NCI-H446 (cell line): ENCODE measurements at places on chromosomes 3 and 15.

GRCh38 chr15:25869701-25870100 is 6.6 kb upstream of the ATP10A start:
- DNase-seq, result no peak

DNA sequence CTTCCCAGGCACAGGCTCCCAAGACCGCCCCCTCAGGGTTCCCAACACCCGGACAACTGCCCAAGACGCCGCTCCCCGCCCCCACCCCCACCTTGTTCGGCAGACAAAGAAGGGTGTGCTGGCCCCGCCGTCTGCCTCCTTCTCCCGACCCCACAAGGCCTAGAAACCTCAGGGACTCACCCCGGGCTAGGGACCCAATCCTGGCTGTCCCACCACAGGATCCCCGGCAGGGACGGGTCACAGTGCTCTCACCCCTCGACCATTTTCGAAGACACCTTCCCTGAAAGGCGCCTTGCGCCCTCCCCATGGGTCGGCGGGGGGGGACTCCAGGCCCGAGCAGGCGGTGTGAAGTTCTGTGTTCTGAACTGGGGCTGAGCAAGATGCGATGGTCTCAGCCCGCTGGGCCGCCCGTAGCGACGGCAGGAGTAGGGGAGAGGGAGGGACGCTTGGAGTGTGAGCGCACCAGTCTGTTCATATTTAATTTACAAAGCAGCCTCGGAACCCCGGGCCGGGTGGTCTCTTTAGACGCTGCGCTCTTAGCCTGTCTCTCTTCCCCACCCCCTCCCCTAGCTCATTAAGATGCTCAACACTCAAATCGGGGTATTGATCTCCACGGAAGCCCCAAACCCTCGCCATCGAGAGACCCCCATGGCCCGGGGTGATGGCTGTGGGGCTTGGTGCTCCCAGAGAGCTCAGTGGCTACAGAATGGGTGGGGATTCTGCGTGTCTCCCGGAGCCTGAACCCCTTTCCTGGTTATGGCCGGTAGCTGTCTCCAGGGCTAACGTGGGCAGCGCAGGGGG is 1.4 kb upstream of the ISLR2 start:
- DNase-seq, result no peak

DNA sequence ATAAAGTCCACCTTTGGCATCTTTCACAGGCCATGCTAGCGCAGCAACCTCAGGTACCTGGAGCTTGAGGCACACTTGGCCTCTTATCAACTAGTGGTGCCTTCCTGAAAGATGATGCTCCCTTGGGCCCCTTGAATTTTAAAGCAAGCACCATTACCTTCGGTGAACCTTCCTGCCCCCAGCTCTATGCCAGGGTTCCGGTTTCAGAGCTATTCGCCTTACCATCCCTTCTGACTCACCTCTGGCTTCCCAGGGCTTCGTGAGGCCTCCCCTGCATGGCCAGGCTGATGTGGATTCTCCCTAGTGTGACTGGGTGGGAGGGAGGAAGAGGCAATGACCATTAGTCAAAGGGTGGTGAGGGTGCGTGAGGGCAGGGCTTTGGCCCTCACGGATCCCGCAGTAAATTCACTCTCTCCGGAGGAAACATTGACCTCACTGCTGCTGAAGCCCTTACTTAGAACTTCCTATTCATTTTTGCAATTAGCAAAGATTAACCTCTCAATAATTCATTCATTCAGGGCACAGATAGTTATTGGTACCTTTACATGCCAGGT is 16.3 kb downstream of the BHLHE40 start:
- DNase-seq, result no peak

DNA sequence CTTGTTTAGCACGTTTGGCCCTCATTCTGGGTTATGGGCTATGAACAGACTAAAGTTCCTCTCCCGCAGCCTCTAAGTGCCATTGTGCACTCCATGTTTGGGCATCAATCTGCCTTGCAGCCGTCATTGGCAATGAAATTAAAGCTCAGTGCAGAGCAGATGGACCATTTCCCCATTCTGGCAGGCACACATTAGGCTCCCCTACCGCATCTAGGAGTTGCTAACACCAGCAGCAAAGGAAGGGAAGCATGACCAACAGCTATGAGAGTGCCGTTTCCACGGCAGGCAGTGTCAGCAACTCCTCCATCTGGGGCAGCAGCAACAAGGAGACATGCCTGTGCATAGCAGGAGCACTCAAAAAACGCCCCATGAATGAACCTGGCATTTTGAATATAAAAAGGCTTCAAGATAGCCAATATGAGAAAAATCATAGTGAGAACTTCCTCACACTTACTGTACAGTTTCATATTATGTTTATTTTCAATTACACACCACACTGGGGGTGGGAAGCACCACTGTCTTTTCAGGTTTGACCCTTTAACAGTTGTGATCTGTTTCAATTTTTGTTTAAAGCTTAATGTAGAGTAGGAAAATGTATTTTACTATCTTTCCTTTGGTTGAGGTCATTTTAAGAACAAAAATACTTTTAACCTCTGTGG is 218.7 kb downstream of the KCNMB2 start:
- DNase-seq, result peak; percentile 96

- DNase-seq, result no peak
Observed at GRCh38 chr15:100831467-100831866, 48.2 kb upstream of the ALDH1A3 start.

- DNase-seq, result no peak
Observed at GRCh38 chr3:32440611-32441350, 49.1 kb downstream of the CMTM7 start.

GRCh38 chr3:152236716-152237115 is 32.0 kb upstream of the MBNL1 start:
- no peak for DNase-seq

GRCh38 chr3:12267376-12268030 is 21.4 kb upstream of the PPARG start:
- DNase-seq, result no peak

GRCh38 chr3:34842706-34843480 is 796.4 kb upstream of the ARPP21 start:
- DNase-seq, result no peak

GRCh38 chr3:134464689-134465365 is 21.0 kb downstream of the ANAPC13 start:
- no peak for DNase-seq

- no peak for DNase-seq
Observed at GRCh38 chr3:27714692-27715453, 7.2 kb downstream of the EOMES start.

- DNase-seq, result no peak
Observed at GRCh38 chr15:82921242-82921641, 31.3 kb downstream of the HOMER2 start.

DNA sequence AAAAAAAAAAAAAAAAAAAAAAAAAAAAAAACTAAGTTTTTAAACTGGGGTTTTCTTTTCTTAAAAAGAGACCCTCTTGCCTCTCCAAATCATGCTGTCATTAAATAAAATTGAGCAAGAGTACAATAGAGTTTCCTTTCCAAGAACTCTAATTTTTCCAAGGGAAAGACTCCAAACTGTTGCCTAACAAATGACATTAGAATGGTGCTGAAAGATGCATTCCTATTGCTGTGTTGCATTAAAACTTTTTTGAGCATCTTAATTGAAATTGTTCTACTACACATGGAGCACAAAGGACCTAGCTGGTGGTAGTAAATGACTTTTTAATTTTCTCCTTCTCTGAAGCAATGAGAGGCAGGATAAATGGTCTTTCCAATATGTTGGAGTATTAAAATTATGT is 469.1 kb upstream of the ARHGEF26 start:
- DNase-seq, result no peak

- DNase-seq, result no peak
Observed at GRCh38 chr15:94584833-94585244, 353.5 kb downstream of the MCTP2 start.

DNA sequence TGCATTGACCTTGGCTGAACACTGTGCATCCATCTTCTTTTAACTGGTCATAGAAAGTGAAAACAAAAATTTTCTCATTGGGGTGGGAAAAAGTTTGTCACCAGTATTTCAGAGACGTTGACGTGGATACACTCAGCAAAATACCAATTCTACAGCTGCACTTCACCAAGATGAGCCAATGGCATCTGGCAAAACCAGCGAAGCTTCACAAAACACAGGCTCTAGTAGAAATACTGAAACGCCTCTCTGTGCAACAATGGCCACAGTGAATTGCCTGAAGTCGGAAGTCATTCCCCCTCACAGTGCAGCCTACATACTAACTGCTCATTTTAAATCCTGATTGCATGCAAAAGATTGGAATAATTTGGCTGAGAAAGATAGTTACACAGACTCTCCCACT is 17.0 kb downstream of the PCYT1A start:
- DNase-seq, result no peak

DNA sequence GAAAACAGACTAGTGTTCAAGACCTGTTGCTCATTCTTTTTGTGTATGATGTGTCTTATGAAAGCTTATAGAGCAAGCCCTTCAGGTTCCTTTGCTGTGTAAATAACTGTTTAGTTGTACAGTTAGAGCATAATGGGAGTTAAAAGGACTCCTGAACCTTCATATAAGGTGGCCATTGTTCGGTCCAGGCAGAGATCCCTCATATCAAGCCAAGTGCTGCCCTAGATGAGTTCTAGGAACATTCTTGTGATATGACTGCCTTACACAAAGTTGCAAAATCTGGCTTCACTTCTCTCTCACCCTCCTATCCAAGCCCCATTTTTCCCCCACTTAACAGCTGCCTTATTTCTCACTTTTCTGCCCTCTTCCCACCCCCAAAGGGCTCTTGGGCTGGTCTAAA is 26.9 kb downstream of the GYG1 start:
- no peak for DNase-seq

DNA sequence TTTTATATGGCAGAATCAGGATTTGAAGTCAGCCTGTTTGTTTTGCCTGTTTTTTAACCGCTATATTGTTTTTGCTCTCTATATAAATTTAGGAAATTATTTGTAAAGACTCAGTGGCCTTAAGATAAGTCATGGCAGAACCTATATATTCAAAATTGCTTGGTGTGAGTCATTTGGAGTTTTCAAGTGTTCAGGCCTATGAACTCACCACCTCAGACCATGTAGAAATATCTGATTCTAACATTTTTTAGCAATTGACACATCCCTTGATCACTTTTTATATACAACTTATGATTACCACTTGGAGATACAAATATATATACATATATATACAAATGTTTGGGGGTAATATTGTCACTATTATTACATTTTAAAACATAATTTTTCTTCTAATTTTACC is 95.7 kb downstream of the VGLL3 start:
- no peak for DNase-seq

DNA sequence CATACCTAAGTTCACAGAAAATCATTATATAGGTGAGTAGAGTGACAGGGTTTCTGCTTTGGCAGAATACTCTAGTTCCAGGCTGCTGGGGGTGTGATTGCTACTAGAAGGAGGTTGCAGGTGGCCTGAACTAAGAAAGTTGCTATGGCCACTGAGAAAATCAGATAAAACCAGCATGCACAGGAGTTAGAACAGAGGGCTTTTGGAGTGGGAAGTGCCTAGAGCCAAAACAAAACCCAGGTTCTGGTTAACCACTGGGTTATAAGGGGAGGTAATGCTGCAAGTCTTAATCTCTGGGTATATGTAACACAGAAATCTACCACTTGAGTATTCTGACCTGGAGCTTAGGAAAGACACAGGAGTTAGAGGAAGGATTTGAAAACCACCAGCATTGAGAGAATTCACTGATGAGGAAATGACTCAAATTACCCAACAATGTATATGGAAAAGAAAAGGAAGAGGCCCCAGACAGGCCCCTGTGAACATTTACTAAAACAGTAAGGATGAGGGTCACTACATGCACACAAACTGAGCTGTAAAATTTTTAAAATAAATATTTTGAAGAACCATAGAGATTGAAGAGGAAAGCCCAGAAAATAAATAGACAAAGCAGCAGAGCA is 60.0 kb downstream of the PLOD2 start:
- DNase-seq, result no peak

DNA sequence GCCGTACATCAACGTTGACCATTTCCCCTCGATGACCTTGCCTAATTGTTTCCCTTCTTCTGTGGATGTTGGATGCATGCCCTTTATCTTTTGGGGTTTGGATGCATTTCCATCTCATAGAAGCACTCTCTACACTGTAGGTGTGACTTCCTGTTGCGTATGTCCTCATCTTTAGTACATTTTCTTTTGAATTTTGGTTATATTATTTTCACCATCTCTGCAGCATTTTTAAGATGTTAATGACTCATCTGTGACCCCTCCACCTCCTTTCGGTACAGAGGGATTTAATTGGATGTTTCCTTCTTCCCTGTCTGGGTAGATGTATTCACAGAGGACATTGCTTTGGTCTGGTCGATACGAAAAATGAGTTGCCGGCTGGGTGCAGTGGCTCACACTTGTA is 172.1 kb downstream of the APBA2 start:
- DNase-seq, result no peak

GRCh38 chr3:119228373-119229145 is 12.1 kb downstream of the B4GALT4 start:
- DNase-seq, result no peak

GRCh38 chr3:43910750-43911149 is 220.0 kb downstream of the ABHD5 start:
- DNase-seq, result no peak

DNA sequence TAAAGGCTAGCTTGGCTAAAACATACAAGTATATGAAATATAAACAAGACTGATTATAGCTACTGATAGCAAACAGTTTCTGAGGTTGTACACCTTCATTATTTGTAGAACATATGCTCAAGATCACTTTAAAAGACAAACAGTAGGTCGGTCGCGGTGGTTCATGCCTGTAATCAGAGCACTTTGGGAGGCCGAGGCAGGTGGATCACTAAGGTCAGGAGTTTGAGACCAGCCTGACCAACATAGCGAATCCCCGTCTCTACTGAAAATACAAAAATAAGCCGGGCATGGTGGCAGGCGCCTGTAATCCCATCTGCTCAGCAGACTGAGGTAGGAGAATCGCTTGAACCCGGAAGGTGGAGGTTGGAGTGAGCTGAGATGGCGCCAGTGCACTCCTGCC is 80.3 kb downstream of the SMARCC1 start:
- no peak for DNase-seq

GRCh38 chr15:94487635-94488034 is 256.3 kb downstream of the MCTP2 start:
- DNase-seq, result no peak

- no peak for DNase-seq
Observed at GRCh38 chr3:41141433-41142167, 57.7 kb upstream of the CTNNB1 start.

DNA sequence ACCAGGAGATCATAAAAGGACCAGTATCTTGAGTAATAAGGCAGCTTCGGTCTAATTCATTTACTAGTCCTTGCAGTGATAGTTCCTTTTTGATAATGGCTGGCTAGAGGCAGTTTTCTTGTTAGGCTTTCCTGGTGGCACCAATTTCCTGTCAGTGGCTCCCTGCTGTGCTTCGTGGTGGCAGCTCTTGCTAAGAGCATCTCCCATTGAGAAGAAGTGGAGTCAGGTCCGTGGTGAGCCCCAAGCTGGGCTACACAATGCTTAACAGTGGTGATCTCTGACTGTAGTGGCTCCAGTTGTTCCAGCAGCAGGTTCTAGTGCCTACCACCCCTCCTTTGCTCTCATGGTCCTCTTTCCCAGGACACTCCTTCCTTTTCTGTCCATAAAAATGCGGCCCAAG is 111.2 kb downstream of the RAP2B start:
- DNase-seq, result no peak
